ENCODE measurements at places on chromosomes 2 and 18.
A peak's percentile ranks its signal among the peaks of the same experiment; 100 is the strongest.

DNA sequence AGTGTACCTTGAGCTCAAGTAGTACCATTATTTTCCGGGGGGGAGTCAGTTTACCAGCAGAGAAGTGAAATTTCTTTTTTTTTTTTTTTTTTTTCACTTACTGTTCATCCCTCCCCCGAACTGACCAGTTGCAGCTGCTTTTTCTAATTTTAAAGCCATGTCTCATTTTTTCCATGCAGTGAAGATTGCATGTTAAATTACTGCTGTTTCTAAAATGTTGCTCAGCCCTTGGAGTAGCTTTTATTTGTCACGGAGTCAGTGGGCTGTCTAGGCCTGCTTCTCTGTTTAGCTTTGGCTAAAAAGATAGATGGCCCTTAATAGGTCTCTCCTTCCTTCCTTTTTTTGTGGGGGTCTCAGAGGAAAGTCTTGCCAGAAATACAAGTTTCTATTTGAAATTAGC is 70.2 kb downstream of the NGEF start:
- DNase-seq = no peak

- DNase-seq = no peak
Measured at GRCh38 chr2:33205693-33206434, 259.1 kb downstream of the LTBP1 start.

DNA sequence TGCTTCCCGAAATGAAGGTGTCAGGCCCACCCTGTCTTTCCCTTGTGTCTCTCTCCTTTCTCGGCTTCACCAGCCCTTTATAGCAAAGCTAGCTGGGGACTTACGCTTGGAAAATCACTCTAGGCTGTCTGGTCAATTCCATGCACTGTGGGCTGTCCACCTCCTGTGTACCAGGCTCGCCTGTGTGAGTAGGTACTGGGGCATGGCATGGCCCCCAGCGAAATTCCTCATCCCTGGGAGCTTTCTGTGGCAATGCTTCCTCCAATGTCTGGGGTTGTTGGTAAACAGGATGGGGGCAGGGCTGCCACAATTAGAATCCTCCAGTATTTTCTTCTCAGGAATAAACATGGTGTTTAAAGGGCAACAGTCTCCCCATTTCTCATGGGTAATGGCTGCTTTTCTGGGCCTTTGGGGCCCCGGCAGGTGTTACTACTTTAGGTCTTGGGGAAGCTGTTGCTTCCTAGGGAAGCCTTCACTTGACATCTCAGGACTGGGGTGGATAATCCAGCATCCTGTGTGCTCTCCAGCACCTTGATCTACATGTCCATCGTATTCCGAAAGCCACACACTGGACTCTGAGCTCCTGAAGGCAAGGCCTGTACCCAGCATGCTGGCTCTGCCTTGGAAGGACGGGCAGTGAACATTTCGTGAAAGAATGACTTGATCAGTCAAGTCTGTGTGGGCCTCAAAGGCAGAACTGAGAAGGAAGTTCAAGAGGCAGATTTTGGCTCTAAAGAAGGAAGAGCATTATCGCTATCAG is 21.1 kb downstream of the RHOB start:
- DNase-seq = no peak

- no peak for DNase-seq
Measured at GRCh38 chr18:12309683-12310198, 1.7 kb downstream of the TUBB6 start.

DNA sequence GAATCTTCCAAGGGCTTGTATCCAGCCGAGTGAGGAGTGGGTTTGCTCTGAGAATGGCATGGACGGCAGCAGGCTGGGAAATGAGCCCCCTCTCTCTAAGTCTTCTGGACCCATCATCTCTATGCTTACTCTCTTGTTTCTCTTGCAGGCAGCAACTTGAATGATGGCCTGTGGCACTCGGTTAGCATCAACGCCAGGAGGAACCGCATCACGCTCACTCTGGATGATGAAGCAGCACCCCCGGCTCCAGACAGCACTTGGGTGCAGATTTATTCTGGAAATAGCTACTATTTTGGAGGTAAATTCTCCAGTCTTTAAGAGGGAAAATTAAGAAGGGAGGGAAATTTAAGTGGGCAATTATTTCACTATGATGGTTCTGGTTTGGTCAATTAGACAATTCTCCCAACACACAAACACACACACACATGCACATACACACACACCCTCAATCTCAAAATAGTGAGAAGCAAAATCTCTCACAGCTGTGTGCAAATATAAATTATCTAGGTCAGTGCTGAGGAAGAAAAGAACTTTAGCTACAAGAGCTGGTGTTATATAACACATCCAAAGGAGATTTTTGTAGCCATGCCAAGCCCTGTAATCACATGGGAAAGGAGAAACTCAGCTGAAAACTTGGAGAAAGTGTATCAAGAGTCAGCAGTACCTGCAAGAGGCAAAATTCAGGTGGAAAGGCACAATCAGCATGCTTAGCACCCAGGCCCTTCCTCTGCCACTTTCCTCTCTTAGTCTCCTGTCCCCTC is 499.2 kb downstream of the CNTNAP5 start:
- DNase-seq = no peak

GRCh38 chr2:2919026-2919425 is 458.6 kb downstream of the EIPR1 start:
- DNase-seq = no peak

- DNase-seq = peak; percentile 24
Measured at GRCh38 chr2:128196471-128196931, 105.5 kb downstream of the UGGT1 start.

DNA sequence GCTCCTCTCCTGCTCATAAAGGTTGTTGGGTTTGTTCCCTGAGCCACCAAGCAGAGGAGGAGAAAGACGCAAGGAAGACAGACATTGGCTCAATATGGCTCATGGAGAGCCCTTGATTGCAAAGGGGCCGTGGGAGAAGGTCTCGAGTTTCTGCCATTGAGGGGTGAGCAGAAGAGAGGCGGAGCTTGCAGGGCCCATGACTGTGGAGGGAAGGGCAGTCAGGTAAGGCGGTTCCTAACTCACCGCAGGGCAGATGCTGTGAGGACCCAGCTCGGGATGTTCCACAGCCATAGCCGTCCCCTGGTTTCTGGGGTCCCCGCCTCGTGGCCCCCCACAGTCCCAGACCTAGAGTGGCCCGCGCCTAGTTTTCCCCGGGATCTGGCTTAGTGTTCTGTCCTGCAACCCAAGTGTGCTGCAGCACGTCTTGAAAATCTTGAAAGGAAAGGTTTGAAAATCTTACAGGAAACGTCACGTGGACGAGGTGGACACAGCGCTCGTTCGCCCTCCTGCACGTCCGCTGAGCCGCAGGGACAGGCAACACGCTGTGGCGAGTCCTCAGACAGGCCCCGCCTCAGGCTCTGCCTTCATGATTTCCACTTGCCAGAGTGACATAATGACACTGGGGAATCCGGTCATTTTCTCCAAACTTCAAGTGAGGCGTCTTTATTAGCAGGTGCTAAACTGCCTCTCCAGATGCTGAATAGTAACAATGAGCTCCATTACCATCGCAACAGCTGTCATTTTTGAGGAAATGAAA is 105.5 kb upstream of the HDAC4 start:
- no peak for DNase-seq

- DNase-seq = no peak
Measured at GRCh38 chr2:230256733-230257332, 31.3 kb downstream of the SP140 start.

DNA sequence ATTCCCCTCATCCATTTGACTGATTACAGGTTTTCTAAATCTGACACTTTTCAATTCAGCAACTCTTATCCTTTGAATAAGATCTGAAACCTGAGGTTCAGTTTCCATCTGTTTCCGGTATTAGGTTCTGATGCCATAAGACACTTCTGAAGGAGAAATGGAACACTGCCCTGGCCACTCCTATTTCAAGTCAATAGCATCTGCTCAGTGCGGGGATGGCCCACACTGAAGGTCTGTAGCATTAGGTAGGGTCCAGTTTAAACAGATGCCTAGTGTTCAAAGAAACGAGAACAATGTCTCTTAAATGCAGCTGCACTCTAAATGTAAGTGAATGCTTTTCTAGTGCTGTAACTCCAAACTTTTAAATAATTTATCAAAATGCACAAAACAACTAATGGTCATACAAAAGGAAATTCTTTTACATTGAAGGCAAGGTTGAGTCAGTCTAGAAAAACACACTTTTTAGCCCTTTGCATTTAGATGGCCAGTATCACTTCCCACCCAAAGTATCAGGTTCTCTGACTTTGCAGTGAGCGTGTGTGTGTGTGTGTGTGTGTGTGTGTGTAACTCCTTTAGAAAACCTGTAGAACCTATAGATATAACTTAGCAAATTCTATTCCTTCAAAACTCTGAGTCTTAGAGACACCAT is 78.2 kb downstream of the STK39 start:
- no peak for DNase-seq

GRCh38 chr2:24521975-24522639 is 31.1 kb downstream of the NCOA1 start:
- no peak for DNase-seq

DNA sequence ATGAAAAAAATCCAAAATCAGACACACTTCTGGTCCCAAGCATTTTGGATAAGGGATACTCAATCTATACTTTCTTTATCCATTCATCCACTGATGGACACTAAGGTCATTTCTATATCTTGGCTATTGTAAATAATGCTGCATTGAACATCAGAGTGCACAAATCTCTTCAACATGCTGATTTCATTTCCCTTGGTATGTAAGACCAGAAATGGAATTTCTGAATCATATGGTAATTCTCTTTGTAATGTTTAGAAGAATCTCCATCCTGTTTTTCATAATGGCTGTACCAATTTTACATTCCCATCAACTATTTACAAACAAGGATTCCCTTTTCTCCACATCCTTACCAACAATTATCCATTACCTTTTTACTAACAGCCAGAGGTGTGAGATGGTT is 33.7 kb upstream of the MCM6 start:
- no peak for DNase-seq

DNA sequence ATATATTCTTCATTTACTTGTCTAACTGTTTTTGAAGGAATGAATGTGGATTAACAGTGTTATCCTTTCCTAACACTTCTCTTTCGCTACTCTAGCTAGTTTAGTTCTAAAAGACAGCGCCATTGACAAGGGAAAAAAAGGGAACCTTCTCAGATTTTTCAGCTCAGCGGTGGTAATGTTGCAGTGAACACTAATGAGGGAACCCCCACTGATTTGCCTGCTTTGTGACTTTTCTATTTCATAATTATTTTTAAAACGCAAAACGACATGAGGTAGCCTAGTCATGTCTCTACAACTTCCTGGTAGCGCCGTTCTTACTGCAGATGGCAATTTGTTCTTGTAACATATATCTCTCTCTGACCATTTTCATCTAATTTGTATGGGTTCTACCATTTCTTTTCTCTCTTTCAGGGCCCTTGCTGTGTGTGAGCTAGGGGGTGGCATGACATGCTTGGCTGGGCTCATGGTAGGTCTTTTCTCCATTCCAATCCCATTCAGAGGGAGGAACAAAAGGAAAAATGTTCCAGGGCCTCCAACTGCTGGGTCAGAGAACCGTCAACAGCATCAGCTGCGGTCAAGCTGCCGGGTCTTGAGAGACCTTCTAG is 235.5 kb upstream of the SIX3 start:
- peak; percentile 19 for DNase-seq

DNA sequence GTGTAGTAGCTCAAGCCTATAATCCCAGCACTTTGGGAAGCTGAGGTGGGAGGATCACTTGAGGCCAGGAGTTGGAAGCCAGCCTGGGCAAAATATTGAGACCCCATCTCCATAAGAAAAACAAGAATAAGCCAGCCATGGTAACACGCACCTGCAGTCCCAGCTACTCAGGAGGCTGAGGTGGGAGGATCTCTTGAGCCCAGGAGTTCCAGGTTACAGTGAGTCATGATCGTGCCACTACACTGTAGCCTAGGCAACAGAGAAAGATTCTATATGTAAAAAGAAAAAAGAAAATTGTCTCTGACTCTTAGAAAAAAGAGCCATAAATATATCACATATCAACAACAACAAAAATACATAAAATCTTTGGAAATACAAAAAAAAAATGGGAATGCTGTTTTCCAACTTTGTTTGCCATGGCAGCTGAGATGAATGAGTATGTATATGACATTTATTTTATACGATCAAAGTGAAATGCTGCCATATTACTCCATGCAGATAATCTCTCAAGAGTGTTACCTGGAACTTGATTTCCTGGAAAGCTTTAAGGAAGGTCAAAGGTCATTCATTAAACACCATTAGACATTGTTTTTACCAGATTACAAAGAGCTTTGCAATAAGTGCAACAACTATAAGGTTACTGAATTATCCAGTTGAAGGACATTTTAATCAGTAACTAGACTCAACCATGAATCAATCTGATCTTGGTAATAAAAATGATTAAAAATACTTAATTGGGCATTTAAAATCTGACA is 19.7 kb upstream of the DAPL1 start:
- DNase-seq = no peak

DNA sequence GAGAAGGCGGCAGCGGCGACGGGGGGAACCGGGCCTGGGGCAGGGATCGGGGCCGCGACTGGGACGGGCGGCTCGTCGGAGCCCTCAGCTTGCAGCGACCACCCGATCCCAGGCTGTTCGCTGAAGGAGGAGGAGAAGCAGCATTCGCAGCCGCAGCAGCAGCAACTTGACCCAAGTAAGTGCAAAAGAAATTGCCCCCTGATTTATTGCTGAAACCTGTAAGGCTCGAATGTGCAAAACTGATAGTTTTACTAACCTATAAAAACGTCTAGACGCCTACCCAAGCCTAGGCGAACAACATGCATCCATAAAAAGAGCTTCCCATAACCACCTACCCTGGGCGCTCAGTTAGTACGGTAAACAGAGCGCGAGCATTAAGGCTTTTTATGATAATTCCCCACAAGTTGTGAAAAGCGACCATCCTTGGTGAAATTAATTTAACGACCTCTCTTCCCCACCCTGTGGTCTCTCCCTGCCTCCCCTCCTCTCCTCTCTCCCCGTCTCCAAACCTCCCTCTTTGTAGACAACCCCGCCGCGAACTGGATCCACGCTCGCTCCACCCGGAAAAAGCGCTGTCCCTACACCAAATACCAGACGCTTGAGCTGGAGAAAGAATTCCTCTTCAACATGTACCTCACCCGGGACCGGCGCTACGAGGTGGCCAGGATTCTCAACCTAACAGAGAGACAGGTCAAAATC is 1.0 kb downstream of the HOXD9 start:
- peak; percentile 61 for DNase-seq

GRCh38 chr18:49933530-49934128 is 120.3 kb upstream of the ACAA2 start:
- no peak for DNase-seq

- no peak for DNase-seq
Measured at GRCh38 chr2:188956290-188956689, 17.9 kb upstream of the COL3A1 start.

GRCh38 chr18:46629361-46629760 is 27.7 kb downstream of the LOXHD1 start:
- no peak for DNase-seq

Measured in A673 (cell line).